ENCODE measurements at places on chromosomes 7 and 10.
A peak's percentile ranks its signal among the peaks of the same experiment; 100 is the strongest.

GRCh38 chr10:75859141-75859540 is 427.7 kb downstream of the LRMDA start:
- no peak for DNase-seq

DNA sequence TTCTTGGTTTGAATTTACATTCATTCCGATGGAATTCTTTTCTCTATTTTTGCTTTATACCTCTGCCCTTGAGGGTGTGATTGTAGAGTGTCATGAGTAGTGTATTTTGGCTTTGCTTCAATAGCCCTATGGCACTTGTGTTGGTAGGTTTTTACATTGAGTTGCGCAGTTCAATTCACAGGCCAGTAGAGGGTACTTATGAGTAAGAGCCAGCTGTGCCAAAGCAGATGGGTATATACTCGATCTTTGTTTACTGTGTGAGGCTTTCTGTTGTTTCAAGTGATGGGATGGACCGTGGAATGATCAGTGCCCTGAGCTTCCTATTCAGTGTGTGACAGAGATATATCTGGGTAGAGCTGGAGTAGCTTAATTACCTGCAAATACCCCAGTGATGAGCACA is 4.3 kb upstream of the AKR1C3 start:
- no peak for DNase-seq

DNA sequence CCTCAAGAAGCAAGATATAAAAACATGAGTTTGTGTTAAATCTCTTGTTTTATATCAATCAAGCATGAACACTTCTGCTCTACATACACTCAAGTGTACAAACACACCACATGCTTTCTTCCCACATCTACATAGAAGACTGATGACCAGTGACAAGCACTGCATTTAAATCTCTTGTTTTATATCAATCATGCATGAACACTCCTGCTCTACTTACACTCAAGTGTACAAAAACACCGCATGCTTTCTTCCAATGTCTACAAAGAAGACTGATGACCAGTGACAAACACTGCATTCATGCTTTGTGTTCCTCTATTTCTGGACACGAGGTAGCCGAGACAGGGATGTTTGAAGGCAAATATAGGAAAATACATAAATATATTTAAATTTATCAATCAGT is 642.0 kb upstream of the PFKP start:
- no peak for DNase-seq

DNA sequence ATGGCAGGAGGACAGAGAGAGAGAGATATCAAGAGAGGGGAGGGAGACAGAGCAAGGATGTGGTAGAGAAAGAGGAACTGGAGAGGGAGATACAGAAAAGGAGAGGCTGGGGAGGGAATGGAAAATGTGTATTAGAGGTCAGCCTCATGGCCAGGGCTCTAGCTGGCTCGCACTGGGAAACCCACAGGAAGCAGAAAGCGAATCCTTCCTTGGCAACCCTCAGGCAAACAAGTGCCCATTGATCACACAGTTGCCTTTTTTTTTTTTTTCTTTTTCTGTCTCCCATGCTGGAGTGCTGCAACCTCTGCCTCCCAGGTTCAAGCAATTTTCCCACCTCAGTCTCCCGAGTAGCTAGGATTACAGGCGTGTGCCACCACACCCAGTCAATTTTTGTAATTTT is 391.2 kb downstream of the TYW1 start:
- no peak for DNase-seq

GRCh38 chr10:44309939-44310761 is 74.7 kb downstream of the CXCL12 start:
- no peak for DNase-seq

DNA sequence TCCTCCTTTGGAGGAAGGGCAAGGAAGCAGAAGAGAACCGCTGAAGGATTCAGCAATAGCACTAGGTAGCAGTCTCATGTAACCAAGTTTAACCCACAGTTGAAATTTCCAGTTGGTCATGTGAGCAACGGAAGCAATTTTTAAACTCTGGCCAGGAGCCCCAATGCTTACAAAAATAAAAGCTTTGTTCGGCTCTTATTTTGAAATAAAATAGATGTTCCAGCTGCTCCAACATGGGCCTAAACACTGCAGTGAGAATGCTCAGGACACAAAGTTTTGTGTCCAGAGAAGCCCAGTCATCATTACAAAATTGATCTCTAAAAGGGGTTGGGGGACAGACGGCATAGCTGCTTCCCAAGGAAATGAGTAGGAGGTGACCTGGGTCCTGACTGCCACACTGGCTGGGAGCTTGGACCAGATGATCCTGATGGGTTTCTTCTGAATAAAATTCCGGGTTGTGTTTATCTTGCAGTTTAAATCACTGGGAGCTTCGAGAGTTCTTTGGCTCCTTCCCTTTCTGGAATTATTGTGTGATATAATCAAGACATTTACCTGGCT is 452 bp upstream of the TMEM140 start:
- DNase-seq = no peak

DNA sequence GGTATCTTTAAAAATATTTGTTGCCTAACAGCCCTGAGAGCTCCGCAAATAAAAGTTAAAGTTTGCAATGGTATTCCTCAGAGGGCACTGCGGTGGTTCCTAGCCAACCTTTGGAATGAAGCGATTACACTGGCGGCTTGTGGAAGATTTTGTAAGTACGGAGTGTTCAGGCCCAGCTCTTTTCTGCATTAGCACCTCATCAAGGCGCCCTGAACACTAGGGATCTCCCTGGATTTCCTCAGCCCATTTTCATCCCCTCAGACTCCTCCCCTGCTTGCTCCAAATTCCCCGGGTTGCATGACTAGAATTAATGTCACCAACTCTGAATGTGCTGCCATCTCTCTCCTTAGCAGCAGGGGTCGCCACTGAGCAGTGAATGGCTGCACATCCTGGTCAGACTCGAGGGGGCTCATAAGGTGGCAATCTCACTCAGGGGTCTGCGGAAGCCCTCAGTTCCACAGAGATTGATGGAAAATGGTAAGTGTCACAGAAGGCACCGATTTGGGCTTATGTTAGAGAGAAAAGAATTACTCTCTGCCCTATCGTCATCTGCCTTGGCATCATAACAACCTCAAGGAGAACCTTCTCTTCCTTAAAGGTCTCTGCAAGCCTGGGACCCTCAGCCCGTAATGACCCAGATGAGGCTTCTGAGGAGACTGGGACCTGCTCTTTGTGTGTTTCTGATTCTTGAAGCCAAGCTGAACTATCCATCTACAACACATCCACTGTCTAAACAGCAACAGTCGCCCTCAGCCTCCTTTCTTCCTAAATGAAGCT is 262.8 kb upstream of the AOAH start:
- peak; percentile 43 for DNase-seq

GRCh38 chr10:82558014-82558607 is 683.1 kb downstream of the NRG3 start:
- DNase-seq = no peak

GRCh38 chr10:5971315-5971832 is 6.0 kb downstream of the IL15RA start:
- no peak for DNase-seq

- no peak for DNase-seq
Measured at GRCh38 chr7:117582219-117582704, 102.4 kb downstream of the CFTR start.

DNA sequence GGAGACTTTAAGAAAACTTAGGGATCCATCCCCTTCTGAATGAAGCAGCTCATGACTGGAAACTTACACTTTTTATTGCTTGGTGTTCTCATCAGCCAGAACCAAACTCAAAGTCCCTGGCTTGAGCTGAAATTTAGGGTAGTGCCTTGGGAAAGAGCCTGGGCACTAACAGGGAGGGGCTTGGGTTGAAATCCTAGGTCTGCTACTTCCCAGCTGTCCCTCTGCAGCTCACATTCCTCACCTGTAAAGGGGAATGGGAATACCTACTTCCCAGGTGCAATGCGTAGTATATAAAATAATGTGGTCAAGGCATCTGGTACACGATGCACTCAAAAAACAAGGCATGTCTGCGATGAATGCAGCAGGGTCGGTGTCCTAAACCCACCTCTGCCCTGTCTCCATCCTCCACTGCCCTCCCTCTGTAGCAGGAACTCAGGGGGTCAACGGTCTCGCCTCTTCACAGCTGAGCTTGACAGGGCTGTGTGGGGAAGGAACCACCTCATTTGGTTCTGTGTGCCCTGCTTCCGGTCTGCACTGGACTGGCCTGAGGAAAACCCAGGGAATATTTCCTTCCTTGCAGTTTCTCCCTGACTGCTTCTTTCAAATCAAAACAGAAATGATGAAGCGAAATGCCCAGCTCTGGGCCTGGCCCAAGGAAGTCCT is 80.0 kb downstream of the COBL start:
- DNase-seq = no peak

DNA sequence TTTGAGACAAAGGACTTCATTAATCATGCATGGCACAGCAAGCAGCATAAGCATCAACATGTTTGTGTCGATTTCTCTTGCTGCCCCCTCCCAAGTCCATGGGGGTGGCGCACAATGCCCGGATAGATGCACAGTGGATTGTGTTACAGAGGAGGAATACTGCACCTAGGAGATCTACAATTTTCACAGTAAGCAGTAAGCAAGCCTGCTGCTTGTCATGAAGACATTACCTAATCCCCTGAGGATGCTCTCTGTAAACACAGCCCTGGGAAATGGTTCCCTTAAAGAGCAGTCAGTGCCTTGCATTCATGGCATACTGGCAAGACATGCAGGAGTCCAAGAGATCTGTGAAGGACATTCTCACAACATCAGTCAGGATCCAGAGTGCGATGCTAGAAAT is 137.7 kb downstream of the ETV1 start:
- DNase-seq = no peak

DNA sequence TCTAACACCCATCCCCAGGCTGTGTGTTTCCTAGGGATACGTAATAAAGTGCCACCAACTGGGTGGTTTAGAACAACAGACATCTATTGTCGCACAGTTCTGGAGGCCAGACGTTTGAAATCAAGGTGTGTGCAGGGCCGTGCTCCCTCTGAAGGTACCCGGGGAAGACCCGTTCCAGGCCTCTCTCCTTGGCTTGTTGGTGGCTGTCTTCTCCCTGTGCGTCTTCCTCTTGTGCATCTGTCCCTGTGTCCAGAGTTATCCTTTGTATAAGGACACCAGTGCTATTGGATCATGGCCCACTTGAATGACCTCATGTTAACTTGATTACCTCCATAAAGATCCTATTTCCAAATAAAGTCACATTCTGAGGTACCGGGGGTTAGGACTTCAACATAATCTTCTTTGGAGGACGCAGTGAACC is 15.6 kb downstream of the GRK5 start:
- no peak for DNase-seq

- no peak for DNase-seq
Measured at GRCh38 chr7:98211221-98211675, at the start of gene BHLHA15. BHLHA15 (plus strand) TSS chr7:98211439; CDS start chr7:98212310, 871 bp downstream.

DNA sequence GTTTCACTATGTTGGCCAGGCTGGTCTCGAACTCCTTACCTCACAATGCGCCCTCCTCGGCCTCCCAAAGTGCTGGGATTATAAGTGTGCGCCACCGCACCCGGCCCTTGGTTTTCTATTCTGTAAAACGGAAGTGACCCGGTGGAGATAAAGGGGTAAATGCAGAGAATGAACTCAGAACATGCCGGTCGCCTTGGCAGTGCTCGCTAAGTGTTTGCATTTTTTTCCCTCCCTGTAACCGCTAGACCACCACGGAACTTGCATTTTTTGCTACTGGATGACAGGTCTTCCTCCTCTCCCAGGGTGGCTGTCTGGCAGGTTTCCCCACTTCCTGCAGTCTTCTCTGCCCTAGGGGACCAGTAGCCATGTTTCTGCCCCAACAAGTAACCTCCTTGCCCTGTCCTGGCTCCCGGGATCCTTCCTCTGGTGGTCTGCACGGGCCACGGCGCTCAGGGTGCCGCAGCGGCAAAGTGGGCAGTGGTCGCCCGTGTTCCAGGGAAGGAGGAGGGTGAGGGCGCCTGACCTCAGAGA is 18.8 kb upstream of the GNA12 start:
- no peak for DNase-seq

DNA sequence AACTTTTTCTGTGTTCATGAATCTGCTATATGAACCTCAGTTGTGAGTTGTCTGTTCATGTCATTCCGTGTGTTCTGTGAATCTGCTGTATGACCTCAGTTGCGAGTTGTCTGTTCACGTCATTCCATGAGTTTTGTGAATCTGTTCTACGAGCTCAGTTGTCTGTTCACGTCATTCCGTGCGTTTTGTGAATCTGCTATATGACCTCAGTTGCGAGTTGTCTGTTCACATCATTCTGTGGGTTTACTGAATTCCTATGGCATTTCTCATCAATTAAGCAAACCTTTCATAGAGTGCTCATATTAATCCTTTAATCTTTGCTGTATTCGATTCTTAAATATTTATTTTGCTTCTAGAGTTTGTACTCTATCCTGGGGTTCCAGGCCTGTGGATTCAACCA is 150.6 kb downstream of the DIP2C start:
- no peak for DNase-seq

- DNase-seq = no peak
Measured at GRCh38 chr10:112959207-112959838, 9.3 kb downstream of the TCF7L2 start.

DNA sequence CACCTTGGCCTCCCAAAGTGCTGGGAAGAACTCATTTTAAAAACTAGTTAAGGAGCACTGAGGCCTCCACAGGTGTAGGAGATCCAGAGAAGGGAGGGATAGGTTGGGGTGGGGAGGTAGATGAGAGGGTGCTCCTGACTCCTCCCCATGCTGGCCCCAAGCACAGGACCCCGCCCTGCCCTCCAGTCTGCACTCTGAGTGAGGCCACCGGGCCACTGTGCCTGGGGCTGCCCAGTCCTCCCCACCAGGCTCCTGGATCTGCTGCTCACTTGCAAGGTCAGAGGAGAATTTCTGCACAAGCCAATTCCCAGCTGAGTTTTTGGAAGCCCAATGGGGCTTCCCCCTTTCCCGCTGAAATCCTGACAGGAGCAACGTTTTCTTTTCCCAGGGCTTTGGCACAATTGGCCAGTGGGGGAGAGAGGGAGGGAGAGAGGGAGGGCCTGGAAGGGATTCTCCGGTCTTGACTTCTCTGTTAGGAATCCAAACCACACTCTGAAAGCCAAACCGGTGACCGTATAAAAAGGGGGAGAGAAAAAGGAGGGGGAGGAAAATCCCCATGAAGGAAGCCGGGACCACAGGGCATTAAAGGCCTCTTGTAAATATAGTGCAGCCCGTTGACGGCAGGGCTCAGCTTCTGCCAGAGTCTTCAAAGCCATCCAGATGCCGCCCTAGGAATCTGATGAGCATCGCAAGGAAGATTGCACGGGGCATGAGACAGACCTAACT is 116.2 kb downstream of the SH3PXD2A start:
- no peak for DNase-seq

DNA sequence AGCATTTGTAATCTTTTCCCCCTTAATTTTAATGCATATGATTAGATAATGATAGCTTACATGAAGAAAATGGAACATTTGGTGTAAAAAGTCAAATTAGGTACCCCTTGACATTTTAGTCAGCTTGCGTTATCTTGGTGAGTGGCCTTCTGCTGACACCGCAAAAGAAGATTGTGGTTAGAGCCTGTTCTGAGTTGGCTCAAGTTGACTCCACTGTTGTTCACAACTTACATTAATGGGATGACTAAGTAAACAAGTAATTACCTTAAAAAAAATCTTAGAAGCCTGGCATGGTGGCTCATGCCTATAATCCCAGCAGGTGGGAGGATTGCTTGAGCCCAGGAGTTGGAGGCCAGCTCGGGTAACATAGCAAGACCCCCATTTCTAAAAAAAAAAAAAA is 24.2 kb downstream of the TRRAP start:
- DNase-seq = no peak

Measured in activated CD4-positive, CD25-positive, alpha-beta regulatory T cell (primary cell).